ENCODE measurements at places on chromosomes 5 and 9. TPM values are rescaled to one million over a fixed set of nuclear protein-coding genes. Genes with fewer than 3 reads are reported as not detected.

DNA sequence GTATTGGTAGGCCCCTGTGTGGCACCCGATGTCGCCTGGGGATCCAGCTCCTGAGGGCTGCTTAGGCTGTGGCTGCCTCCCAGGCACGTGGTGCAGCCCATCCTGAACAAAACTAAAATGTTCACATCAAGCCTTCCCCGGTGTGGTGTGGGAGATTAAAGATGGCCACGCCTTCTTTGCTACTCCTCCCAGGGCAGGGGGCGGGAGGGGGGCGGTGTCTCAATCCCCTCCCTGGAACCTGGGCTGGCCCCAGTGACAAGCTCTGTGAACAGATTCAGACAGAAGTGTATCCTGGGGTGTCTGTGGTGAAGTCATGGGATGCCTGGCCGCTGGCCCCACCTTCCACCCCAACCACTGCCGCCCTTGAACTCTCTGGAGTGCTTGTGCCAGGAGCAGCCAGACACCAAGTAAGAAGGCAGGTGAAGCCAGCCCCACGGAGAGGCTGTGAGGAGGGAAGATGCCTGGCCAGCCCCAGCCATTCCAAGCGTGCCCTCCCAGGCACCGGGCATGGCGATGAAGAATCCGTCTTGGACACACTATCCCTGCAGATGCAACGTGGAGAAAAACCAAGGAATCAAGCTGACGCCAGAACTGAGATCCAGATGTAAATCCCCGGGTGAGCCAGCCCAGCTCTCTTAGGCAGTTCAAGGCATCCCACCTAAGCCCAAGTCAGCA, 75.8 kb downstream of the AK8 start:
- no peak overlapping the region for H3K27ac ChIP-seq
- no peaks in the 10 kb centered on the region for H3K36me3 ChIP-seq
- H3K4me1 ChIP-seq: peaks cover 1% of the 10 kb centered on the region
- DNase-seq: no peak
- no peaks in the 10 kb centered on the region for H3K27me3 ChIP-seq

DNA sequence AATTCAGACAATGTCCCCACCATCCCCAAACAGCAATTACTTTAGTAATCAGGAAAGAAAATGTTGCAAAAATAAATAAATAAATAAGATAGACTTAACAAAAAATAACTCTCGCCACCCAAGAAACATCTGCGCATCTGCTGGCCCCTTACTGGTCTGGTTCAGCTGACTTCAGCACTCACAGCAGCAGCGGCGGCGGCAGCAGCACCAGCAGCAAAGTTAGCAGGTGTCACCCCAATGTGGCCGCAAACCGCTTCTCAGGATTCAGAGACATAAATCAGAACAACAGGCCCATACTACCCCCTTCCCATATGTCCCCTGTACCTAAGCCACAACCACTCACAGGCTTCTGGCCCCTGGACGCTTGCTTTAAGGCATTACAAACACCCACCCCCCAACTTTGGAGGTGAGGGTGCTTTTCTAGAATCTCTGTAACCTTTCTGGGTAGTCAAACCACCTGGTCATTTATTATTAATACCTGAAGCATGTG, 593.0 kb downstream of the BNC2 start:
- H3K27ac ChIP-seq: no peak overlapping the region
- no peaks in the 10 kb centered on the region for H3K36me3 ChIP-seq
- H3K27me3 ChIP-seq: no peaks in the 10 kb centered on the region
- no peak overlapping the region for H3K4me3 ChIP-seq

DNA sequence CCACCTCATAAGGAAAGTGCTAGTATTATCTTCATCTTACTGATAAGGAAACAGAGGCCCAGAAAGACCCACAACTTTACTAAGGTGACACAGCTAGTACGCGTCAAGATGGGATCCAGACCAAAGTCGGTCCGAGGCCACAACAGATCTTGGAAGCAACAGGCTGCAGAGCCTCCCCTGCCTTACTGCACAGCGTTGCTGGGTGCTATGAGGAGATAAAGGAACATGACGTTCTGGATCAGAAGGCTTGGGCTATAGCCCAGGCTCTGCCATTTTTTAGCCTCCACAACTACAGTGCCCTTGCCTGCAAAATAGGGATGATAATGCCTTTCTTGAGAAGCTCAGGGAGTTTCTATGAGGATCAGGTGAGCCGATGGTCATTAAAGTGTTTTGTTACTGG, 144.1 kb downstream of the NMUR2 start:
- no peak overlapping the region for H3K27ac ChIP-seq
- peaks cover 7% of the 10 kb centered on the region for H3K4me1 ChIP-seq

GRCh38 chr5:51859624-51860023, 476.4 kb downstream of the ISL1 start:
- DNase-seq: no peak
- no peak overlapping the region for H3K4me3 ChIP-seq
- no peak overlapping the region for H3K27ac ChIP-seq
- no peaks in the 10 kb centered on the region for H3K36me3 ChIP-seq

GRCh38 chr9:86794391-86795046, 152.8 kb downstream of the GAS1 start:
- no peak overlapping the region for H3K27ac ChIP-seq
- H3K4me1 ChIP-seq: peaks cover 4% of the 10 kb centered on the region
- DNase-seq: no peak
- H3K36me3 ChIP-seq: no peaks in the 10 kb centered on the region

DNA sequence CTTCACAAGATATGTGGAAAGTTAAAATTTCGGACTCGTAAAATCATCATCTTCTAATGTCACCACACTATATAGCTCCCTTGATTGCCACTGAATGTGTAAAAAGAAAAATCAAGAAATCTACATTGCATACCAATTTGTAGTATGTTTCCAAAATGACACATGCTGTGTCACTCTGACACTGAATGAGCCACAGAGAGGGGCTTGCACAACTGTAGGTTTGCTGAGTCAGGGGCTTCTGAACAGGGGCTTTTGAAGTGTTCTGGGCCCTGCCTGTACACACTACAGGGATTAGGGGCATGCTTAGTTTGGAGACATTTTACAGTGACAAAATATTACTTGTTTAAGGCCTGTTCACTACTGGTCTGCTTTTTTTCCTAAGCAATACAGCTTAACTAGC, 234.4 kb upstream of the GRAMD2B start:
- no peak overlapping the region for H3K27ac ChIP-seq
- H3K36me3 ChIP-seq: no peaks in the 10 kb centered on the region
- peaks cover 11% of the 10 kb centered on the region for H3K4me1 ChIP-seq
- no peak overlapping the region for H3K4me3 ChIP-seq
- DNase-seq: no peak

LCN1 gene
- not detected for total RNA-seq

FBLL1 gene
- total RNA-seq: 8.6 TPM

BAAT gene
- not detected for total RNA-seq

OTP gene
- not detected for total RNA-seq

Measured in H1 (cell line).